ENCODE measurements at places on chromosomes 1 and 21. TPM values are rescaled to one million over a fixed set of nuclear protein-coding genes. Genes with fewer than 3 reads are reported as not detected.

The CFHR1 gene
- not detected for total RNA-seq

The VAMP4 gene
- 4.8 TPM for total RNA-seq

The MYOG gene
- not detected for total RNA-seq

The DIO1 gene
- total RNA-seq: not detected

The RPRD2 gene
- total RNA-seq: 22.8 TPM

The VHLL gene
- total RNA-seq: not detected

The FCGR2B gene
- 0.25 TPM for total RNA-seq

The HSF2BP gene
- total RNA-seq: 0.68 TPM

The CDCA8 gene
- total RNA-seq: 60.7 TPM

DNA sequence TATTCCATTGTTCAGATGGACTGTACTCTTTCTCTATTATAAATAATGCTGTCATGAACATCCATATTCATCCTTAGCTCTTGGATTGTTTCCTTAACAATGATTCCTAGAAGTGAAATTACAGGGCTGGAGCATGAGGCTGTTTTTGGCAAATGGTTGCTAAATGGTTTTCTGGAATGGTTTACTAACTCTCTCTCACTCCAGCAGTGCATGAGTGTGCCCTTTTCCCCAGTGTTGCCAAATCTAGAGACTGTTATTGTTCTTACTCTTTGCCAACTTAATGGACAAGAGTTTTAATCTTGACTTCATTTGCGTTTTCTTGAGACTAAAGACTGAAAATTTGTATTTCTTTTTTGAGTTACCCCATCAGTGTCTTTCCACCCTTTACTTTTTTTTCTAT lies 113.0 kb downstream of the PAPPA2 start:
- DNase-seq: no peak

DNA sequence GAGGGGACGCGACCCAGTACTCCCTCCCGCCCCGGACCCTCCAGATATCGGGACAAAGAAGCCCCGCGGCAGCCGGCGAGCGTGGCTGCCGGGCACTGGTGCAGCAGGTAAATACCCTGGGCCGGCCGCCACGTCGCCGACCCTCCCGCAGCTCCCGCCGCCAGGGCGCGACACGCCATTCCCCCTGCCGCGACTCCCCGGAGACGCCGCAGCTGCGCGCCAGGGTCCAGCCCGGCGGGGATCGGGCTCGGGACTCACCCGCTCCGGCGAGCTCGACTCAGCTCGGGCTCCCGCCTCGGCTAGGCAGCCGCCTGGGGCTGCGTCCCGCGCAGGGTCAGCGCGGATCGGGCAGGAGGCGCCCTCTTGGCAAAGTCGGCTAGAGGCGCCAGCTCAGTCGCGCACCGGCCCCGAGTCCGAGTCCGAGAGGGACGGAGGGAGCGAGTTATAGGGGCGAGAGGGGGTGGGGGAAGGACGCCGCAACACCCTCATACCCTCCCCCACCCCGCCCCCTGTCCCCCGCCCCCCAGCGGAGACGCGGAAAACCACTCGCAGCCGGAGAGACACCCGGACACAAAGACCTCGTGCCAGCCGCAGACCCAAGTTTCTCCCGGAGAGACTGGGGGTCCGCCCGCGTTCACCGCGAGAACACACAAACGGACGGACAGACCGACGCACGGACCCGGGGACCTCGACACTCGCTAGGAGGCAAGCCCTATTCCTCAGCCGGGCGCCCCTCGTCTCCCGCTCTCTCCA lies 985 bp downstream of the SYT6 start:
- DNase-seq: peak; percentile 23

DNA sequence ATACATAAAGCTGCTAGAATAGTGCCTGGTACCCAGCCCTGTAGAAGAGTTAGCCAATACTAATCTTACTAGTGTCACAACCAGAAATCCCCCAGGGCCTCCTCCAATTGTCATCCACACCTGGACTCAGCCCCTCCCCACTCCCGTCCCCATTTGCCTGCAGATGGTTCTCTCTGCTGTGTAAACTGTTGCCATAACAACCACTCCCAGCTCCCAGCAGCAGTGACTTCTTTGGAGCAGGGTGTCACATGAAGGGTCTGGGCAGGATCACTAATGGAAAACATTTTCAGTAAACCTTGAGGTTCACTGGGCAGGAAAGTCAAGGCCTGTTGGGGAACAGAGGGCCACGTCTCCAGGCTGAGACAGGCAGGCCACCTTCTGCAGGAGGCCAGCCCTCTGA lies 126.0 kb upstream of the IPO9 start:
- no peak for DNase-seq

DNA sequence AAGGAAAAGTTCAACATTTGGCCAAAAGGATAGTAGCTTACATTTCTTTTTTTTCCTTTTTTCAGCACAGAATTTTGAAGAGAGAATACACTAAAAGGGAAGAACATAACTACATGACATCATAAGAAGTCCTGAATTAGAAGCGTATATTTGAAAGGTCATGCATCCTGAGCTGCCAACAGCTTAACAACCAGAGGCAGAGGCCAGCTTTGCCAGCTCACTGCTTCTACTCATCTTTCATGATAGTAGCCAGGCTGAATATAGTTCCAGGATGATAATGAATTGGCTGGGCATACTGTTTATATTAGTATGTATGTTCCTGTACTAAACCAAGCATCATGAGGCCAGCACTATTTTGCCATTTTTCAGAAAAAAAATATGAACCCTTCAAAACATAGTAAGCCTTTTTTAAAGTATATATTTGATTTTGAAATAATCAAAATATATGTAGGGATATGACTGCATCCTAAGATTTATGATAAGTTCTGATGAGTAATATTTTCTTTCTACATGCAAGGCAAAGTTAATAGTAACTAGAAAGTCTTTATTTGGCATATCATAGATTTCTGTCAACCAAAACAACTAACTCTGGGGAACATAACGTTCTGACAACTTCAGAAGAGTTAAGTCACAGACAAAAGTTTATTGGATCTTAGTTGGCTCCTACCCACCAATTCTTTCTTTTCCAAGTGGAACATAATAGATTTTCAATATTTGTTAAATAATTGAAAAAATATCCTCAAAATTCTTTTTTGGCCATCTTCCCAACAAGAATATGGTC lies 123.2 kb downstream of the DPYD start:
- DNase-seq: no peak

GRCh38 chr1:183577897-183578465 lies 12.3 kb downstream of the NCF2 start:
- no peak for DNase-seq

DNA sequence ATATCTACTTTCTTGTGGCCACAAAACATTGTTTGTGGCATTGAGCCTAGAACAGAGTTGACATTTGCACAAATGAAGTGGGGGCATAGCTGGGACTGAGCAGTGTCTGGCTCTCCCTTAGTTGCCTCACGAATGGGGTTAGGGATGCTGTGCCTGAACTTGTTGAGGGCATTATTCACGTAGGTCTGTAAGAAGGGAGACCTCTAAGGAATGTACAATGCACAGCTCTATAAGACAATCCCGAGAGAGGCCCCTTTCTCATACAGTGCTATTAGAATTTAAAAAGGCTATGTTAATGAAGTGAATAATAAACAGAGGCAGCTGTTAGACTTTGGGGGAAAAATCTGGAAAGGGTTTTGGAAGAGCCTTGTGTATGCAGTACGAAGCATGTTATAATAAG lies 118.4 kb upstream of the DEPDC1 start:
- no peak for DNase-seq

DNA sequence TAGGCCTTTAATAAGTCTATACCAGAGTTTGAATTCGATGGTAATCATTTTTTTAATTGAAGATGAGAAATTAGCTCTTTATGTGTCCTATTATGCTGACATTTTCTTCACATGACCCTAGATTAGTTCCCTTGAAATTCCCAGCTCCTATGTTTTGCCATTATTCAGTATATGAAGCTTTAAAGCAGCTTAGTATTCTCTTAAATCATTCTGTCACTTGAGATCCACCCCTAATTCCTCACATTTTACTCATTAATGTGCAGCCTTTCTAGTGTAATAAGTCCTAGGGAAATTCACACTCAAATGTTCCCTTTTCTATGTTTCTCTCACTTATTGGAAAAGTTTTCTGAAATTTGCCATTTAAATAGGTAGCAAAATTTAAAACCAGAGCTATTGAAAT lies 704.5 kb upstream of the B3GALT2 start:
- no peak for DNase-seq

- no peak for DNase-seq
Observed at GRCh38 chr21:44531606-44532564, 8.1 kb downstream of the KRTAP10-1 start.

GRCh38 chr1:161987303-161987702 lies 36.4 kb downstream of the OLFML2B start:
- no peak for DNase-seq

DNA sequence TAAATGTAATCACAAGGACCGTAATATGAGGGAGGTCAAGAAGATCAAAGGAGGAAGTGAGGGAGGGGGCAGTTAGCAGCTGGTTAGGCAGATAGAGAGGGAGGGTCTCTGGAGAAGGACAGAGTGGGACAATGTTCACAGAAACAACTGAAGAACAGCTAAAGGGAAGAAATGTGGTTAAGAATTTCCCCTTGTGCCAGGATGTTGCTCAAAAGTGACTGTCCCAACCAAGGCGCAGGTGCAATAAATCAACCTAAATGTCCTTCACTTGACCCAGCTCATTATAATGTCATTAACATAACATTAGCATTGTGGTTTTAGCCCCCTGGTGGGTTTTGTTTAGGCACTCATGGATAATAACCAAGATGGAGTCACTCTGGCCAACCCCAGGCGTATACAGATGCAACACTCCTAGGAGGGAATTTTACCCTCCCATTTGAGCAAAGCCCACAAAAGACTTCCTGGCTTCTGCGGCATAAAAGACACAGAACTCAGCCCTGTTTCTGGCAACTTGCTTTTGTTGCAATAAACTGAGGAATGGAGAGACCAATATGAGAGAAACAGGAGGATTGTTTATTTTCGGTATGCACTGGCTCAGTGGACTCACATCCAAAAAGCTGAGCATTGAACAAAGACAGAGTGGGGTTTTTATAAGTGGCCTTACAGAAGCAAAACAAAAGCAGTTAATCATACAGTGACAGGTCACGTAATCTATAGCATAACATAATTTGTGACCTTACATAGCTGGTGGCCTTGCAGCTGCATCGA lies 7.3 kb upstream of the CA6 start:
- DNase-seq: no peak

GRCh38 chr1:44662683-44663030 lies 11.6 kb downstream of the TMEM53 start:
- DNase-seq: no peak

GRCh38 chr1:165856021-165856420 lies 28.6 kb downstream of the UCK2 start:
- DNase-seq: no peak

DNA sequence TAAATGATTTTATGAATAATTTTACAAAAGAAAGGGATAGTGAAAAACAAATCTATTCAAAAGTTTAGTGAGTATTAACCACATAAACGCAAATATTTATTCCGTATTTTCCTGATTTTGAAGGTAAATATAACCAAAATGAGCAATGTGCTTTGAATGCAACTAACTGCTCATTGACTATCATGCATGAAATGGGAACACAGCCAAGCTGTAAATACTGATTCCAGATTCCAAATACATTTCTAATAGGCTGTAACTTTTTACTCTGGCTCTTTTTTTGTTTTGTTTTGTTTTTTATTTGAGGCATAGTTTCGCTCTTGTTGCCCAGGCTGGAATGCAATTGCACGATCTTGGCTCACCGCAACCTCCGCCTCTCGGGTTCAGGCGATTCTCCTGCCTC lies 41.8 kb downstream of the SELENOF start:
- no peak for DNase-seq

- no peak for DNase-seq
Observed at GRCh38 chr21:41149199-41149598, 18.8 kb upstream of the BACE2 start.

DNA sequence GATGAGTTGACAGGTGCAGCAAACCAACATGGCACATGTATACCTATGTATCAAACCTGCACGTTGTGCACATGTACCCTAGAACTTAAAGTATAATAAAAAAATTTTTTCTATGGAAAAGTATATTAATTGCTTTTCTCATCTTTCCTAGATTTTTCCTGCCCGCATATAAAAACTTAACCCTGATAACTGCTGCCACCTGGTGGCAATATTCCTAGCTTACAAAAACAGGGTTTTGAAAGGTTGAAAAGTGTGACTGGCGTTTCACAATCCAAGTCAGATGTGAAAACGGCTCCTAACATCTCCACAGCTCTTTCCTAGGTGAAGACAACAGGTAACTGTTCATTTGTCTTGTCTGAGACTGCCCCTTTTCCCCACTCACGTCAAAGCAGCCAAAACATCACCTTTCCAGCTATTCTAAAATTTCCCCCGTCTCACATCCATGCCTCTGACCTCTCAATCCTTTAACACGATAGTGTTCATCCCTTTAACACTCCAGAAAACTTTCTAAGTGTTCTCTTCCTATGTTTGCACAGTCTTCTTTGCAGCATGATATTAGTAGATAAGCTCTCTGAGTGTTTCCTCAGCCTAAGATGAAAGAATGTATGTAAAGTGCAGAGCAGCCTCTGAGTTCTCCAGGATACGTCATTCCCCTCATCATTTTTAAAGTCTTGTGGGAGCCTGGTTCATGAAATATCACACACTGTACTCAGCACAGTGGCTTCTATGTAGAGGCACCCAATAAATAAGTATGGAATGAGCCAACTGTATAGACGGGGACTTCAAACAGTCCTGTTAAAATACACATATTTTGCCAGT lies 27.5 kb downstream of the OVGP1 start:
- DNase-seq: no peak

DNA sequence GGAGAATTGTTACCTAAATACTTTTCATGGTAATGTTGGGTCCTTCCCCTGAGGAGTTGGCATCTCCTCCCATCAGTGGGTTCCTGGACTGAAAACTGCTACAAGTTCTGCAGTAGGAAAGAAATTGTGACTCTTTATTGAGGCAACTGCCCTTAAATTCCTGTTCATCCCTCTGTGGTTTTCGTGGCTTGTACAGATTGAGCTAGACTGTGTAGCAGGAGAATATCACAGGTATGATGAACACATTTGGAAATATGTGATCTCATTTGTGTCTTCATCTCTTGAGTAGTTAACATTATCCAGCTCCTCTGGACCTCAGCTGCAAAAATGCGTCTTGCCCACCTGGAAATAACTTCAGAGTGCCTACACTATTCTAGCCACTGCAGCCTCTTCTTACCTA lies 390.6 kb downstream of the PTPRC start:
- DNase-seq: no peak

- DNase-seq: peak; percentile 3
Observed at GRCh38 chr1:197356723-197357533, 88.9 kb downstream of the CRB1 start.

- peak; percentile 39 for DNase-seq
Observed at GRCh38 chr1:26471498-26472319, 531 bp upstream of the HMGN2 start.

GRCh38 chr1:63774617-63775417 lies 1.0 kb downstream of the ROR1 start:
- DNase-seq: peak; percentile 12

DNA sequence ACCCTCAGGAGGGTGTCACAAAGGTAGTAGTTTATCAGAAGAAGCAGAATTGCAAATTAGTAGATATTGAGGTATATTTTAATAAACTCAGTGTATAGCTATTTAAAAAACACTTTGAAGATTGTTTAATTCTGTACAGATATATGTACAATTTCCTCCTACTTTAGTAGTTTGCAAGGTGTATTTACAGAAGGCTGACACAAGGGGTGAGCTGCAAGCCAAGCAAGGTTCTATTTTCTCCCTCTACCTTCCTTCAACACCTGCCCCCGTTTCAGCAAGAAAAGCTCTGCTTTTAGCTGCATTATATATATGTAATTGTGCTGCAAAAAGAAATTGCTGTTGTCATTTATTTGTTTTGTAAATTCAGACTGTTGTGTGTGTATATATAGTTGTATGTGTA lies 674.2 kb upstream of the PKN2 start:
- DNase-seq: no peak

GRCh38 chr1:94753171-94753972 lies 66.8 kb upstream of the SLC44A3 start:
- DNase-seq: no peak
